Stimulated activated naive CD4-positive, alpha-beta T cell (primary cell): ENCODE measurements at places on chromosomes 1 and 21.

DNA sequence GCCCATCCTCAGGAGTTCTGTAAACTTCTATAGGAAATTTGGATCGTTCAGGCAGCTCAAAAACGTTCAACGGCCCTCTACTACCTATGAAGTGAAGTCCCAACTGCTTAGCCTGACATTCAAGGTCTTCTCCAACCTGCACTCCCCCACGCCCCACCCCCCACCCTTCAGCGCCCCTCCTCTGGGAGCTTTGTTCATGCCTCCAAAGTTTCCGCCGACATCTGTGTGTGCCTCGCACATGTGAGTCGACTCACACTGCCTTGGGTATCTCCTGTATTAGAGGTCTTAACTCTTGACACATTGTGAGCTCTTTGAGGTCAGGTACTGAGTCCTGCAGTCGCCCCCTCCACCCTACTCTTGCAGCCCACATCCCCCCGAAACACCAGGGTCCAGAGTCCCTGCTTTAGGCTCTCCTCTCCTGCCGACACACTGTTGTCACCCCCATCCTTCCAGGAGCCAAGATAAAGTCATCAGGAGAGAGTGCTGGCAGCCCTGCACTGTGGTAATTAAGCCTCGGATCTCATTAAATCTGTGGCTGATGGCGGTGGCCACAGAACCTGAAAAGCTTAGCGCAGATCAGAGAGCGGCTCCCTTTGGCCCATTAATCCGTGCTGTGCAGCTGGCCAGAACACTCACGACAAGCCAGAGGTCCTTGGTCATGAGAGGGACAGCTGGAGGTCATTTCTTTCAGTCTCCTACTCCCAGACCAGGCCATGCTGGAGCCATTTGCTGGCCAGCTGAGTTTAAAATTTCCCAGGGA, 1.4 kb upstream of the PAFAH2 start:
- no peak for DNase-seq

DNA sequence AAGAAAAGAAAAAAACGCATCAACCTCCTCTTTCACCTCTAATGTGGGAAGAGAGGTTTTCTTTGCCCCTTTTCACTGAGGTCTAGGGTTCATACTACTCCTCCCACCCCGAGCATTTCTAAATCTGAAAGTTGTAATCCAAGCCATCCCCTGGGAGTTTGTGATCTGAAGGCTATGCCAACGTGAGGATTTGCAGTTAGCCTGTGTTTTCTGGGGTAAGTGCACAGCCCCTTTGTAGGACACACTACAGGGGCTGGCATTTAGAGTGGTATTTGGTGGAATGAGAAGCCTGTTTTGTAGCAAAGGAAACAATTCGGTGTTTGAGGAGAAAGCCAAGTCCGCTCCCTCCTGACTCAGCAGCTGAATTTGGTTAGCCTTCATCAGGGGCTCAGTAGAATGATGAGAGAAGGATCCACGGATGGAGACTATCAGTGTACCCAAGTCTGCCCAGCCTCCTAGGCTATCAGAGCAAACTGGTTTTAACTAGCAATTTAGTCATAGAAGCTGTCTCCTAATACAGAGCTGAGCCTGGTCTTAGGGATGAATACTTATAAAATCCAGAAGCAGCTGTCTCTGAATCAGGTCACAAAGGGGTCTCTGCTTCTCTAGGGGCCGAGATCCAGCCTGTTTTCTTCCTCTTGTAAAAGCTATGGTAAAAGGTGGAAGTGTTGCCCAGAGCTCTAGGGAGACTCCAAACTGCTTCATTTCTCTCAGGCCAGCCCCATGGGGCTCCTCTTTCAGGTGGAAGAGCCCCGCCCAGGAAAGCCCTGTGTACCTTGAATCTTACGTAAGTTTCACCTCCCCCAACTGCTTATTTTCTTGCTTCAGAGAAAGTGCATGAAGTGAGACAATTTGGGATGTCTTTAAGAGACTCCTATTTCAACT, 2.1 kb downstream of the PCP4L1 start:
- no peak for DNase-seq

DNA sequence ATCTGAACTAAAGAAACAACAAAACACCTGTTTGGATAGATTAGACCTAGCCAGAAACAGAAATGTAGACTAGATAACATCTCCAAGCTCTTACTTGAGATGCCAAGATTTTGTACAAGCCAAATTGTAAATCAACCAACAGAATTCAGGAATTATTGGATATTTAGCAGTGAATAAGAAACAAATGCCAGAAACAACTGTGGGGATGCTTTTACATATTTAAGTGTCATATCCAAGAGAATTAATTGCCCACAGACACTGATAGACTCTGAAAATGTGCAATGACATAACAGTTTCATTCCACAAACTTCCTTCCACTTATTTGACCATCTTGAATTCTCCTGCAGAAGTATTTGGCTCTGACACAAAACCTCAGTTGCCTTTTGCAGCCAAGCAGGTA, 92.3 kb downstream of the SGIP1 start:
- no peak for DNase-seq

DNA sequence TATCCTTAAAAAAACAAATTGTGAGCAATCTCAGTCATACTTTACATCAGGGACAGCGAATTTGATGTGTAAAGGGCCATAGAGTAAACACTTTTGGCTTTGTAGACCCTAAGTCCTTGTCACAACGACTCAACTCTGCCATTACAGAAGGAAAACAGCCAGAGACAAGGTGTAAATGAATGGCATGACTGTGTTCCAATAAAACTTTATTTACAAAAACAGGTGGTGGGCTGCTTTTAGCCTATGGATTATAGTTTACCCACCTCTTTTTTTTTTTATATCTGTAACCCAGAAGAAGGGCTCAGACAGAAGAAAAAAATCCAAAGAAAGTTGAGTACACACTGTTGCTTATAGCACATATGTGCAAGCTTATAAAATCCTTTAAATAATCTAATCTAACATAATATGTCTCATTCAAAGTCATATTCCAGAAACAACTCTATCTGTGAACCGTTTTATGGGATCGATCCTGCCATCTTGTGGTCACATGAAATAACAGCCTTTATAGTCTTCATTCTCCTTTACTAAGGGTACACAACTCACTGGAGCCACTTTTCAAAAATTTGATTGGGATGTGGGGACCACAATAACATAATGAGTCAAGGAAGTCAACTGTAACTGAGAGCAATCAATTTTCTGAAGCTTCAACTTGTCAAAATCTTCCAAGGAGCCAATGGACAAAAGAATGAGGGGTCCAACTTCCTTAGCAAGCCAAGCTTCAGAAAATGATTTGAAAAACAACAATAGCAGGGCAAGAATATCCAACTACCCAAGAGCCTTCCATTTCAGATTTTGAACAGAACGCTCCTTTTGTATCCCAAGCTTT, 142.2 kb upstream of the KRTAP19-8 start:
- no peak for DNase-seq

DNA sequence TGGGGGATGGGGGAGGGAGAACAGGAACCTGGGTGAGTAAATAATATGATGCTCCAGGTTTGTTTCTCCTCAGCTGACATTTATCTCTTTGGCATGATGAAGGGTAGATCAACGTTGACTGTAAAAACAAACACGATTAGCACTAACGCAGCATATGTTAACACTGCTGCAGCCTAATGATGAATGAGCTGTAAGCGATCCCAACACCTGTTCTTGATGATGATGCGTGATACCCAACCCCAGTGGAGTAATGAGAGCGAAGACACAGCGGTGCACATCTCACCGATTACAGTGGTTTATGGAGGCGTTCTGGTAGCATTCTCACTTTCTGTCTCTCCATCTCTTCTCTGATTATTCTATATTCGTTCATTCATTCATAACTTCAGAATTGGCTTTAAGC, 640.4 kb downstream of the USP25 start:
- no peak for DNase-seq

- no peak for DNase-seq
Measured at GRCh38 chr21:45990741-45991605, 9.4 kb downstream of the COL6A1 start.

DNA sequence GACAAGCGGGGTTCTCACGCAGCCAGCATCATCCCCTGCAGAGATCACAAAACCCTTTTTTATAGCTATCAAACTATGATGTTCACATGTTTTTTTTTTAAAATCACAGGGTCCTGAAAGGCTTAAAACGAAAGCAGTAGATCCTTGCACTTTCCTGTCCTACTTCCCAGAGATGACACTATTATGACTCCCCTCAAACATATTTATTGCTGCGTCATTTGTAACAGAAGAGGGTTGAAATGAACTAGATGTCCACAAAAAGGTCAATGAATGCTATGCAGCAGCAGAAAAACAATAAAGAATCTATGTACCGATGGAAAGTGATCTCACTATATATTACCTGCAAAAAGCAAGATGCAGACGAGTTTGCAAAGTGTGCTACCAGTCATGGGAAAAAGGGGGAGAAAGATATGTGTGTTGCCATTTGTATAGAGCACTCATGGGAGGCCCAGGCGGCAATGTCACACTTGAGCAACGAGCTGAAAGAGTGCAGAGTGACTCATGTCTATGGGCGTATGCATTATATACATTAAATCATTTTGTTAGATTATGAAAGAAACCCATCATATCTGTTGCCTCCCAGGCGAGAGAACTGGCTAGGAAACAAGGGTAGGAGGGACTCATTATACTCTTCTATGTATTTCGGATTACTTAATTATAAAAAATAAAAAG, 68.9 kb upstream of the PARP1 start:
- DNase-seq: no peak
